ENCODE measurements at places on chromosomes 2 and 18.

DNA sequence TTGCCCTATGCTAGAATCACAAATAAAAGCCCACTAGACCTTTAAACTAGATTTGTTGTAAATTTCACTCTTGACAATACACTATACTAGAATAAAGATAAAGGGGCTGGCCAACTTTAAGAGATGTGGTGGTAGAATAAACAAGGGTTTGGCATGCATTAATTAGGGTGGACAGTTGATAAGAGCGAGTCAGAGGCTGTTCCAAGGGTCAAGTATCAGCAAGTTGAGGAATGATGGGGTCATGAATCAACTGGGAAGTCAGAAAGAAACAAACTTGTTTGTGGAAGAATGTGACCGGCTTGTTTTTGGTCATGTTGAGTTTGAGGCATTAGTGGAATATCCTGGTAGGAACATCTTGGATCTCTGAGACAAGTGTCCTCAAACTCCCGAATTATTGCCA lies 398.3 kb upstream of the TNP1 start:
- no peak for DNase-seq

DNA sequence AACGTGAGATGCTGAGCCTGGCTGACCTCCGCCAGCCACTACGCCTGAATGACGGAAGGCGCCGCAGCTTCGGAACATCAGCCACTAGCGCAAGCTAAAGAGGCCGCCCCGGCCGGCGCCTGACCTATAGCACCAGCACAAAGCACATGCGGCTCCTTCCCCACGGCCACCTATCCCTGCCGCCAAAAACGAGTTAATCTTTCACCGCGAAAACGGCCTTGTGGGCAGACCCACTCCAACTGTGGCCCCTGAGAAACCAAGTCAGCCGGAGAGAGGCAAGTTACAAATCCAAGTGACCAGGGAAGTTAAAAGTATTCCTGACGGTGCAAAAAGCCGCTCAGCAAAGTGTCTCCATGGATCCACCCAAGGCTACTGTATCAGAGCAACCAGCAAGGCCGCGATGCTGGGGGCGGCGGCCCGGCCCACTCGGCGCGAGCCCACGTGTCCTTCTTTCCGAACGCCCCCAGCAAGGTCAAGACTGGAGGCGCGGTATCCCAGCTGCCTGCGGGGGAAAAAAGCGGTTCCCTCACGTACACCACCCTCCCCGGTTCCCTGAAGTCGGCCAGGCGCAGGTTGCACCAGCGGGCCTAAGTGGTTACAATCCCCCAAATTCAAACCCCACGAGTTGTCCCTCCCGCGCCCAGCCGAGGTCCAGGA lies 575 bp downstream of the HSPD1 start:
- peak; percentile 68 for DNase-seq

DNA sequence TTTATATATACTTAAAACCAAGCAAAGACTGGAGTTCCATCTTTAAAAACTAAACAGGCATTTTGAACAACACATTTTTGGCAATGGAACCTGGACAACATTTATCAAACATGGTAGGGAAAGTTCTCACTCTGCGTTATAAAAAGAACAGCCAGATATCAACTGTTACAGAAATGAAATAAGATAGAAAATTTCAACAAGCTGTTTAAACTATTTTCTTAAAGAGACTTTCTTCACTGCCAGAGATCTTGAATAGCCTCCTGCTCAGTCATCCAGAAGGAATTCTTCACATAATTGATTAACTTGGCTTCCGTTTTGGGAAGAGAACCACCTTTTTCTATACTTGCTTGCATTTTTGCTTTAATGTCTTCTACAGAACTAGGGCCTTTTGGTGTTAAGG lies 166.0 kb upstream of the PIK3C3 start:
- no peak for DNase-seq

GRCh38 chr2:142321706-142322280 lies 191.0 kb upstream of the LRP1B start:
- no peak for DNase-seq

DNA sequence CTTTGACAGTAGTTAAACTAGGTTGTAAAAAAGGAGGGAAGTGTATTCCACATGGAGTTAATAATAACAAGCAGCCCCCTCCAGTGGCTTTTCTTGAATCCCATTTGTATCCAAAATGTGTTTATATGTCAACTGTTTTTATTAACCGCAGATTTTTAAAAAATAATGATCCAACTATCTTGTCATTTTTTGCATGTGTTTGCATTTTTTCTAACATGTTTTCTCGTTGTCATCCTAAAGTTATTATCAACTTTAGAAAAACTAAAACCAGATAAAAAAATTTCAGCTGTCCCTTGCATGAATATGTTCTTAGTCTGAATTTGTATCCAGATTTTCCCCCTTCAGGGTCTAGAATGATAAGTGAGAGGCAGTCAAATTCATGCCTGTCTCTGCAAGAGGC lies 1063.3 kb downstream of the BCL11A start:
- DNase-seq: no peak

- DNase-seq: peak; percentile 58
Measured at GRCh38 chr2:157596992-157597681, 31.5 kb downstream of the ACVR1C start.

GRCh38 chr18:74715865-74716712 lies 118.4 kb downstream of the ZNF407 start:
- no peak for DNase-seq

DNA sequence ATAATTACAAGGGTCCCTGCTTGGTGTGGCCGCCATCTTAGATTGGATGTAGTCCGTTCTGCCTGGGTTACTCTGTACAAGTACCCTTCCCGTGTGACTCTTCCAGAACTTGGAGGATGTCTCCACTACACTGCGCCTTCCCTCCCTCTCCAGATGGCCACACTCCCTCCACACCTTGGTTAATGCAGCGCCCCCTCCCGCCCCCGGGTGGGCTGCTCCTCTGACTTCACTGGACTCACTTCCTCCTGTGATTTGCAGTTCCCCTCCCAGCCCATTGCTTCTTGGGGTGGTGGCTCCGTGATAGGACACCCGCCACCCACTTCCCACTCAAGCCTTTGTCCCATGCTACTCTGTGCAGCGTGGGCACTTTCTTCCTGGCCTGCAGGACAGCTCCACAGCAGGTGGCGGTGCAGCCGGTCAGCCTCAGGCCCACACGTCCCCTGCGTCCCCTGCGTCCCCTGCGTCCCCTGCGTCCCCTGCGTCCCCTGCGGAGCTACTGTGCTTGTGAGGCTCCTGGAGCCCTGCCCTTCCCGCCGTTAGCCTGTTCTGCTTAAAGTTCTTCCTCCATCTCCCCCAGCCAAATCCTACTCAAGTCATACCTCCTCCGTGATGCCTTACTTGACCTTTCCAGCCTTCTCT lies 130.5 kb upstream of the SIX3 start:
- no peak for DNase-seq

DNA sequence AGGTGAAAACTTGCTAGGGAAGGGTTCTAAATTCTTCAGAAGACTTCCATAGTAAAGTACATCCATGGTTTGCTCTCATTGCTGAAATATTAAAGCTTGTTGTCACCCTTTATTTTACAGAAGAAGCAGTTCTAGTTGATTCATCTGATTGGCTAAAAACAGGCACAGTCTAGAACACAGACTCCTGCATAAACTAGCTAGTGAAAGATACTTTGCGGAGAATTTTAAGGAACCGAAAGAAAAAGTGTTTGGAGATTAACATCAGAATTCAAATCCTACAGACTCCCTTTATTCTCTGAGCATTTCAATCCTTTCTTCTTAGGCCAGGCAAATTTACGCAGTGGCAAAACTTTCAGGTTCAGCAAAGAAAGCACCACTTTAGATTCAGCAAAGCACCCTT lies 1076.5 kb upstream of the ZEB2 start:
- no peak for DNase-seq

DNA sequence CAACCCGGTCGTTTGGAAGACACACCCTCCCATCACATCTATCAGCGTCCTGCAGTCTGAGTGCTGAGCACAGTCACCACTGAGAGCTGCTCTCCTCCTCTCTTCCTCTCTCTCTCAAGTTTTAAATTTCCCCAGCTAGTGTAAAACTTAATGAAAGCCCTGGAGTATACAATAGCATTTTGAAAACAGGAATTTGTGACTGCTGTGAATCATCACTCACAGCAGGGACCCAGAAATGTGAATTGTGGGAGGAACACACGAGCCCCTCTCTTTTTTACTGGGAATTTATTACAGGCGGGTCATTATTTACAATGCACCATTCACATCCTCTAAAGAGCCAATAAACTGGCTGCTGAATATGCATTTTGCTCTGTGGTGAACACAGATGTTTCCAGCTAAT lies 185.0 kb upstream of the SMIM21 start:
- DNase-seq: no peak

Measured in NCI-H82 (cell line).